ENCODE measurements at places on chromosomes 7 and 10. TPM values are rescaled to one million over a fixed set of nuclear protein-coding genes. Genes with fewer than 3 reads are reported as not detected.

The DDC gene
- not detected for total RNA-seq

The TET1 gene
- 3.3 TPM for total RNA-seq

DNA sequence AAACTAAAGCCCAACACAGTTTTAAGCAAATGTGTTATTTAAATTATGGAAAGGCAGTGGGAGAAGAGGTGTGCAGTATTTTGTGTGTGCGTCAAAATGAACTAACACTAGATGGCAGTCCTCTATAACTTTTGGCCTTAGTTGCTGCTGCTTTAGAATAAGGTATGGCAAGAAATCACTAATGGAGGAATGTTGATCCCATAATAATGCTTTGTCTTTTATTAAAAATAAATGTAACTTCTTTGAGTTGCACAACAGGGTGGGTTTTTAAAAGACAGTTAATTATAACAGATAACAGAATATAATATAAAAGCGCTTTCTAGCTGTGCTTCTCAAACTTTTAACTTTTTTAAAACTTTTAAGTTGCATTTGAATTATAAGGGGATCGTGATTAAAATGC lies 56.4 kb downstream of the BBS9 start:
- DNase-seq, result peak; percentile 49

The VOPP1 gene
- 44.9 TPM for total RNA-seq

DNA sequence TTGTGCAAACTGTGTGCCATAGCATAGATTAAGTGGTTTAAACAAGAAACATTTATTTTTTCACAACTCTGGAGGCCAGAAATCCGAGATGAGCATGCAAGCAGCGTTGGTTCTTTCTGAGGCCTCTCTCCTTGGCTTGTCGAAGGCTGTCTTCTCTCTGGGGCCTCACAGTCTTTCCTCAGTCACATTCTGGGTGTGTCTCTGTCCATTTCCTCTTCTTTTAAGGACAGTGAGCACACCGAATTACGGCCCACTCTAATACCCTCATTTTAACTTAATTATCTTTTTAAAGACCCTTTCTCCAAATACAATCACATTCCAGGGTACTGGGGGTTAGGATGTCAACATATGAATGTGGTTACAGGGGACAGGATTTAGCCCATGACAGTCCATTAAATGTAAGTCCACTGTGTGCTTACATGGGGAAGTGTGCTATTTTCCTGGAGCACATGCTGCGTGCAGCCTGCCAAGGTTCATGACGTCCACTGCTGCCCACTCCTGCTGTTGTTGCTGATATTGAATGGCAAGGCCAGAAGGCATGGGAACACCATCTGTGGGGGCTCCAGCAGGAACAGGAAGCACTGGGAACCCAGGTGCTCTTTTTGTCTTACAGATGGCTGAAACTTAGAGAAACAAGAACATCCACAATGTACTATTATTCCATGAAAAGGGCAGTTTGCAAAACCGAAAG lies 365.5 kb downstream of the GALNT17 start:
- no peak for DNase-seq

DNA sequence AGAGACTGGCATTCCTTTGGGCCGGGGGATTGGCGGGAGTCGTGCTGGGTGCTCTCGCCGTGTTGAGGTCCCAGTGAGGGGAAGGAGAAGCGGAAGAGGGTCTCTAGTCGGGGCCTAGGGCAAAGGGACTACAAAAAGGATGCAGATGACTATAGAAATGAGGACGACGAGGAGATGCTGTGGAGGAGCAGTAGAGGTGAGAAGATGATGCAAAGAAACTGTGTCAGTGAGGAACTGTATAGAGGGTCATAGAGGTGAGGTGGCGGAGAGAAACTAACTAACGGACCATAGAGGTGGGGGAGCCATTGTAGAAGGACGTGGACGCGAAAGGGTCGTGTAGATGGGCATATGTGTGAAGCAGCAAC lies 324 bp downstream of the TWNK start:
- DNase-seq, result no peak

DNA sequence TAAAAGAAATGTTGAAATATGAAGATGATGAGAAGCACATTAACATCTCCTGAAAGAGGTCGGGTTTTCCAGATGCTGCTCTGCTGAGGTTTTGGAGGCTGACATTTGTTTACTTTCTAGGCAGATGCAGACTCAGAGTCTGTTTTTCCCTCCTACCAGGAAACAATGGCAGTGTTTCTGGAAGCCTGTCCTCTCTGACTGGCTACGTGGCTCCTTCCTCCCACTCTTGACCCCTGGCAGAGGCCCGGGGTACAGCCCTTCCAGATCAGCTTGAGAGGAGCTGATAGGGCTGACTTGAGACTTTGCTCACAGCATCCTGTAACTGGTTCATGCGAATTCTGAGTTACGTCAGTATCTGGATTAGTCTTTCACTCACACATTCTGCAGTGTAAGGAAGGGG lies 41.1 kb upstream of the IL15RA start:
- peak; percentile 31 for DNase-seq

DNA sequence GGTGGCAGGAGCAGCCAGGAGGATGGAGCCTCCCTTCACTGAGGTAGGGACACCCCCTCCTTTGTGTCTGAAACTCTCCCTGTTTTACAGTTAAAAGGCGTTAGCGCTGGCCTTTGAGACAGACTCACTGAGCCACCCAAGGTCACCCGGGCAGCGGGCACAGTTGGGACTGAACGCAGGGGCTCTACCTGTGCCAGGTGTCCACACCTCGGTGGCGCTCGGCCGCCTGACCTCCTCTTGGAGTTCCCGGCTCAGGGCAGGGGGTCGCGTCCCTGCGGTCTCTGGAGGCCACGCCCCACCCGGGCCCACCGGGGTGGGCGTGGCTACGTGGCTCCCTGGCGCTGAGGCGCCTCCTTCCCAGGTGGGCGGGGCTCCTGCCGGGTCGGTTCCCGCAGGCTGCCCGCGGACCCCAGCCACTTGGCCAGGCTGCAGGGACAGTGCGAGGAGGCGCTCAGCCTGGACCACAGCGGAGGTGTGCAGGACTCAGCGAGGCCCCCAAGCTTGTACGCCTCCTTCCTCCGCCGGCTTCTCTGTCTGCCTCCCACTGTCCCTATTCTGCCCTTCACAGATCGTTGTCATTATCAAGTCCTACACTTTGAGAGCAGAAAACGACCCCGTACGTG lies 39.9 kb upstream of the LEP start:
- DNase-seq, result no peak

DNA sequence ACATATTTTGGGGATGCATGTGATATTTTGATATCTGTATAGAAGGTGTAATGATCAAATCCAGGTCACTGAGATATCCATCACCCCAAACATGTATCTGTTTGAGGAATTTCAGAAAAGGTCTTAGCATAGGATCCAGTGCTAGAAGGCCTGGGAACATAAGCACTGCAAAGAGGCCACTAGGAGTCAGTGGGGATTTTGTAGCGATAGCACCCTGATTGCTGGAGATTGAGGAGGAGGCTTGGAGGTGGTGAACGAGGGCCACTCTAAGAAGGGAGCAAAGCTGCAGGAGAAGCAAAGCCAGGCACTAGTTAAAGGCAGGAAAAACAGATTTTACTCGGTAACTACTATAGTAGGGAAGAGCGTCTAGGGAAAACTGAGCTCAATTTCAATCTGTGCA lies 324.0 kb downstream of the LHFPL3 start:
- no peak for DNase-seq

All from fibroblast of lung (primary cell).